ENCODE measurements at places on chromosomes 7 and 10. TPM values are rescaled to one million over a fixed set of nuclear protein-coding genes. Genes with fewer than 3 reads are reported as not detected.

- DNase-seq = no peak
- peaks cover 17% of the 10 kb centered on the region for H3K27me3 ChIP-seq
- H3K4me3 ChIP-seq = no peak overlapping the region
- no peak overlapping the region for H3K27ac ChIP-seq
- H3K4me1 ChIP-seq = peaks cover 7% of the 10 kb centered on the region
Measured at GRCh38 chr10:24552346-24553016, 171.2 kb downstream of the ARHGAP21 start.

GRCh38 chr7:15495170-15495569 is 66.6 kb downstream of the AGMO start:
- no peak overlapping the region for H3K4me3 ChIP-seq
- H3K27me3 ChIP-seq = no peaks in the 10 kb centered on the region
- H3K36me3 ChIP-seq = no peaks in the 10 kb centered on the region
- DNase-seq = no peak
- H3K4me1 ChIP-seq = peaks cover 5% of the 10 kb centered on the region

GRCh38 chr10:974038-974784 is 14.0 kb upstream of the GTPBP4 start:
- H3K27ac ChIP-seq = no peak overlapping the region
- no peak overlapping the region for H3K4me3 ChIP-seq
- no peak for DNase-seq

DNA sequence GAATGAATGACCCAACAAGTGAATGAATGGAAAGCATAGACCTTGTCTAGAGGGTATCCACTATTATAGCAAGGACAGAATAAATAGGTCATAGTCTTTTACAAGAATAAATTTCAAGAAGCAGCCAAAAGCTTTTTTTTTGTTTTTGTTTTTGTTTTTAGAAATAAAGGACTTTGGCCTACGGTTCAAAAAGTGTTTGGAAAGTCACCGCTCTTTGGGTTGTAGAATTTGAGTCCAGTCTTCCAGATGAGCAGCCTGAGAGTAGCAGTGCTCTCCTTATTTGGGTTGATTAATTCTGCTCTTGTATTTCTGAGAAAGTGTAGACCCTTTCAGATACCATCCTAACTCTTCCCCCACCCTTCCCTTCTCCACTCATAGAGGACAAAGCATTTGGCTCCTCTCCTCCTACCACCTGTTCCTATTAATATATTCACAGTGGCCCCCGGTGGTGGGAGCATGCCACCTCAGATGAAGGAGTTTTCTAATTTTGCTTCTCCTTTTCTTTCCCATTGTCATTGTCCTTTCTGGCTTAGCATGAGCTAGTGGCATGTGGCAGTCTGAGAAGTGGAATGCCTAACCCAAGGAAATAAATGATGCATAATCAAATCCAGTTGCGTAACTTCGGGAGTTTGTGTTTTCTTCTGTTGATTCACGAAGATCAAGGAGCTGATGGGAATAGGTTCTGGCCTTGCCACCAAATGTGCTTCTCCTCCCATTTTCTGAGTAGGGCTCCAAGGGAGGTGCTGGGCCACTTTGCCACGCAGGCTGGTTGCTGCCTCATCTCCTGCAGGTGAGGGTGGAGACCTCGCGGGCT is 114.7 kb downstream of the CHN2 start:
- peaks cover 27% of the 10 kb centered on the region for H3K27me3 ChIP-seq
- no peaks in the 10 kb centered on the region for H3K4me1 ChIP-seq

DNA sequence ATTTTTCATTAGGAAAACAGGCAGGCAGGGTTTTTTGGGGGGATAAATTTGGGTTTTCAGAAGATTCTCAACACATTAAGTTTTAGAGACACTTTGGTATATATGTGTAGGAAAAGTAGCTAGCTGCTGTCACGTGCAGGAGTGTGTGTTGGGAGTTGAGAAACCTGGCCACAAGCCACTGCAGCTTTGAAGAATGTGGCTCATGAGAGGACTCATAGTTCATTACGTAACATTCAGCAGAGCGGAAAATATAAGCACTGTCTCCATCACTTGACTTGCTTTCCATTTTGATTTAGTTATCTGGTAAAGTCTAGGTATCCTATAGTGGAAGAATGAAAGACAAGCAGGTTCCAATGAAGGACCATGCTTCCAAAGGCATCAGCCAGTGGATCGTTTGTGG is 31.2 kb downstream of the SMNDC1 start:
- DNase-seq = no peak
- no peak overlapping the region for H3K4me3 ChIP-seq
- peaks cover 37% of the 10 kb centered on the region for H3K4me1 ChIP-seq
- no peaks in the 10 kb centered on the region for H3K27me3 ChIP-seq

GRCh38 chr10:66349076-66349475 is 576.8 kb upstream of the LRRTM3 start:
- H3K27me3 ChIP-seq = no peaks in the 10 kb centered on the region
- DNase-seq = no peak
- H3K4me3 ChIP-seq = no peak overlapping the region

SPACDR gene
- not detected for total RNA-seq

DNA sequence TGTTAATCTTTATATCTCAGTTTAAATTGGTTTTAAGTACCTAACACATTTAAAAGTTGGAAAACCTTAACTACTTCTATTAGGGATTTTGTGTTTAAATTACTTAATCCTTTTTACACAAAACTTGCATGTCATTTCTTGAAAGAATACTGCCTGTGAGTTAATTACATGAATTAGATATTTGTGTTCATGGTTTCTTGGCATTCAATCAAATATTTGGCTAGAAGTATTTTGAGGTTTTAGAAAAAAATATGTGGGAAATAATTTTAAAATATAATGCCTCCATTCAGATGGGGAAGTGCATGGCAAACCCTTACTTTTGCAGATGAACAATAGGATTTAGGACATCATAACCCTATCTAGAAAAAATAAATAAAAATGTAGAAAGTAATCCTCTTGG is 186.5 kb upstream of the SEMA3E start:
- H3K4me1 ChIP-seq = peaks cover 5% of the 10 kb centered on the region
- H3K4me3 ChIP-seq = no peak overlapping the region
- H3K27me3 ChIP-seq = no peaks in the 10 kb centered on the region

GRCh38 chr10:116633216-116633600 is 12.5 kb downstream of the PNLIPRP2 start:
- peaks cover 19% of the 10 kb centered on the region for H3K27me3 ChIP-seq
- no peak overlapping the region for H3K4me3 ChIP-seq
- no peak overlapping the region for H3K27ac ChIP-seq
- DNase-seq = no peak
- H3K4me1 ChIP-seq = no peaks in the 10 kb centered on the region
- H3K36me3 ChIP-seq = no peaks in the 10 kb centered on the region

GRCh38 chr7:28230261-28230660 is 49.7 kb upstream of the JAZF1 start:
- no peaks in the 10 kb centered on the region for H3K36me3 ChIP-seq
- H3K27me3 ChIP-seq = no peaks in the 10 kb centered on the region
- DNase-seq = no peak

All from chondrocyte (in vitro differentiated cells).